NCI-H2081 treated with DMSO at 0.1 percent for 48 hours (cell line): ENCODE measurements at places on chromosomes 3 and 15.

DNA sequence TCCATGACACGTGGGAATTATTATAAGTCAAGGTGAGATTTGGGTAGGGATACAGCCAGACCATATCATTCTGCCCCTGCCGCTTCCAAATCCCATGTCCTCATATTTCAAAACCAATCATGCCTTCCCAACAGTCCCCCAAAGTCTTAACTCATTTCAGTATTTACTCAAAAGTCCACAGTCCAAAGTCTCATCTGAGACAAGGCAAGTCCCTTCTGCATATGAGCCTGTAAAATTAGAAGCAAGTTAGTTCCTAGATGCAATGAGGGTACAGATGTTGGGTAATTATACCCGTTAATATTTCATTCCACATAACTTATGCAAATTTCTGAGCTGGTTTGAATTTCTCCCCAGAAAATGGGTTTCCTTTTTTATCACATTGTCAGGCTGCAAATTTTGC lies 47.7 kb downstream of the RNF111 start:
- no peak for DNase-seq

DNA sequence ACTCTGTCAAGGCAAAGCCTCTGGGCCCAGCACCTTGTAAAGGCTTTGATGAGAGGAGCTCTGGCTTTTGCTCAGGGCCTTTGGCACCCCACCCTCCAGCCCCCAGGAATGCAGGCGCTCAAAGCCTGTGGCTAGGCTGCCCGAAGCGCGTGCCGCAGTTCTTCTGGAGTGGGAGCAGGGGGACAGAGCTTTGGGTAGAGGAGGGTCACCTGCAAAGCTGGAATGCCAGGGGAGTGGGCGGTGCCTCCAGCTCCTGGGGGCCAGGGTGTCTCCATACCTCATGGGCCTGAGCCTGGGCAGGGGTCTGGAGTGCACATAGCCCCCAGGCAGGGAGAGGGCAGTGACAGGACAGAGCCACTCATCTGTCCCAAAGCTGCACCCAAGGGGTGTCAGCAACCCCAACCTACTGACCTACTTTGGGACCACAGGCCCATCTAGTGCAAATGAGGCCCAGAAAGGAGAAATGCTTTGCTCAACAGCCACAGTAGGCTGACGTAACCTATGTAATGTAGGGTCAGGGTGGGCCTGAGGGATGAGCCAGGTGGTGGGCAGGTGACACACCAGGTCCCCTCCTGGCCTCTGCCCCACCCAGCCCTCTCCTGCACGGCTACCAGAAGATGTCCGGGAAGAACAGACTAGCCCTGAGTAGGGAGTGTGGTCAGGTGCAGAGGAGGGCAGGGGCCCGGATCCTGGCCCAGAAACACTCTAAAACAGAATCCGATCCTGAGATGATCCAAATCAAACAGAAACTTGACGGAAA lies 2.2 kb upstream of the CALML4 start:
- DNase-seq = no peak

- DNase-seq = no peak
Observed at GRCh38 chr15:60065951-60066350, 61.8 kb downstream of the FOXB1 start.

GRCh38 chr3:69079269-69080159 lies 651 bp downstream of the UBA3 start:
- no peak for DNase-seq

DNA sequence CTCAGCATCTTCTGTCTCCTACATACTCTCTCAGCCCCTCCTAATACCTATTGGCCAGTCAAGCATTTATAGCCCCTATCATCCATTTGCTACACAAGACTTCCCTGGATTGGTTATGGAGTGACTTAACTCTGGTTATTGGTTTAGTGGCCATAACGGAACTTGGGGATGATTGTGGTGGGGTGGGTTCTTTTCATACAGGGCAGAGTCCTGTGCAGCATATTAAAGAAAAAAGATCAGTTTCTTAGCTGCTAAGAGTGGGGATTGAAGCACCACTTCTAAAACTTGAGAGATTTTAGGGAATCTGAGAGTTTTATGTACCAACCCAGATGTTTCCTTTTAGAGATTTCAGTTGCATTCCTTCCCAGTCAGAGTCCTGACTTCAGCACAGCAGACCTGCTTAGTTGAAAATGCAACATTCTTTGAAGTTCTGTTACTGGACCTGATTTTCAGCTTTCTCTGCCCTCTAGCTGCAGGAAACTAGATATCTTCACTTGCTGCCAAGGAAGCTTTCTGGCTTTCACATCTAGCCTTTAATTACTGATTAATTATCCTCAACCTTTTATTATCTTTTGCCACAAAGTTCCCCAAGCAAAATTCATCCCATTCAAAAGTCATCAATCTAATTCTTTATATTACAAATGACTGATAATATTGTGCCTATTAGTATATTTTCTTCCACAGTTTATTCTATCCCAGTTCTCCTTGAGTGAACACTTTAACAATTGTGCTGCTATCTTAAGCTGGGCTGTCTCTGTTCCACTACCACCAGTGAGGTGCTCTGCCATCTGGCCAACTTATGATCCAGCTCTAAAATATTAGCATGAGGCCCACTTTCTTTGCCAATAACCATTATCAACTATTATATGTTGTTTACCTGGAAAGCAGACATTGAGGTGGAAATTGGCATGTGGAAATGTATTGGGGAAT lies 906.0 kb upstream of the ALCAM start:
- DNase-seq = no peak

DNA sequence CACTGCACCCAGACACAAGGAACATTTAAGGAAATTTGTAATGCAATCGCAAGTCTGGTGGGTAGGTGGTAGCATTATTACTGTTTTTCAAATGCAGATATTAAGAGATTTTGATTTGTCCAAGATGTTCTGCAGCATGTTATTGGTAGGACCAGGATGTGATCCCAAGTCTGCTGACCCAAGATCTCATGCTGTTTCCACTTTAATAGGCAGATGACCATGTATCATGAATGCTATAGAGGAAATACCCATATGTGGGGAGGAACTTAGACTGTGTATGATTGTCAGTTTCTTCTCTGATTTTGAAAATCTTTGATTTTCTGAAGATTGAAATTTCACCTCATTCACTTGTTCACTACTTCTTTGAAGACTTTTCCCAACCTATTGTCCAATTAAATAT lies 28.7 kb downstream of the ATP6V1A start:
- no peak for DNase-seq

GRCh38 chr15:29280514-29280913 lies 10.9 kb upstream of the NSMCE3 start:
- DNase-seq = no peak

DNA sequence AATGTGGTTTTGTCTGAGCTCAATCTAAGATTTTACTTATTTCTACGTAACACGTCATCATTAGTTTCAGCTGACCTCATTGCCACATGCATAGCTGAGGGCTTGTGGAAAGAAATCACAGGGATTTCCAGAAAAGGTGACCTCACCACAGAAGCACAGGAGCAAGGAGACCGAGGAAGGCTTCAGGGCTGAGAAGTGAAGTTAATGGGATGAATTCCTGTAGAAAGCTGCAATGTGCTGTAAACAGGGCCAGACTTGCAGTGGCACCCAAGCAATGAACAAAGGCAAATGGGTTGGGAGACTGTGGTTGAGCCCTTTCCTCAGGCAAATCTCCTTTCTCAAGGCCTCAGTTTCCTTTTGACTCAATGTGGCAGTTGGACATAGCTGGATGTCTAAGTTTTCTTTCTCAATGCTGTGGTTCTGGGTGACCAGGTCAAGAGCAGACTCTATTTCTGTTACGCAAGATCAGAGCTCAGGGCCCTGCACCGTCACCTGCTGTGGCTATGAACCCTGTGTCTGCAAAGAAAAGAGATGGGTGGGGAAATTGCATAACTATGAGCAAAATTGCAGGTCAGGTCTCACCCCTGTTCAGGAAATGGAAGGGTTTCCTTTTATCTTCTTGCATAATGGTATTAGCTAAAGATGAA lies 252.2 kb upstream of the TBL1XR1 start:
- no peak for DNase-seq

- no peak for DNase-seq
Observed at GRCh38 chr15:45521596-45522327, 793 bp downstream of the SLC30A4 start.

DNA sequence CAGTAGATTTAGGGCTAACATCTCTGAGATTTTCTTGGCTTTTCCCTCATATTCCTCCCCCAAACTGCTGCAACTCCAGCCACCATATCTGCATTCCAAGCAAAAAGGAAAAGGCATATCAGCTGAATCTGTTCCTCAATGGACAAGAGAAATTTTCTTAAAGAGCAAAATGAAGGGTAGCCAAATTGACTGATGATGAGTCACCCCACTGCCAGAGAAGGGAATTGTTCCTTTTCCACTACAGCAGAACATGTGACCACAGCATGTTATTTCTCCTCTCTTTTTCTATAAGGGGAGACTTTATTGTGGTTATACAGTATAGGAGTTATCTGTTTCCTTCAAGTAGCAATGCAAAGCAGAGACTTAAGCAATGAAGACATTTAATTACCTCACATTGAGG lies 172.5 kb downstream of the MTHFS start:
- DNase-seq = no peak

DNA sequence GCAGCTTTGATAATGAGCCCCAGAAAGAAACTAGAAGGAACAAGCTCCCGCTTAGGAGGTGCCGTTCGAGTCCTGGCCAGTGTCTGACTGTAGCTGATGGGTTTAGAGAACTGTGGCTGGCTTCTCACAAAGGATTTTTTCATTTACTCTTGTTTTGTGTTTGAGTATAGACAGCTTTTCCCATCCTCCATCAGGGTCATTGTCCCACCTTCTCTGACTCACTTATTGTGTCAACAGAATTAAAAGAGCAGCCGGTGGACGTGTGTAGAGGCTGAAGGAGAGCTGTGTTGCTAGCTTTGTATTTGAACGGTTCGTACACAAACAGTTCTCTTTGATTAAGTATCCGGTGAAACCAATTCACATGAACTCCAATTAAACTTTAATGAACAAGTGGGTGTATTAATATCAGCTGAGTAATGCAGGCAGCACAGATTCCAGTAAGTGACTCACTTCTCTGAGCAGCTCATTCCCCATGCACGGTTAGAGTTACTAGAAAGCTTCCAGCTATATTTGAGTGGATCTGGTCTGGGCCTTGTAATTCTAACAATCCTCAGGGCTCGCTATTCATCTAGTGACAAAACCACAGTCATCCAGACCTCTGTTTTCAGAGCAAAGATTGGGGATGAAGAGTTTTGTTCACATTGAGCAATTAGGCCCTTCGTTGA lies 141.0 kb downstream of the LPP start:
- DNase-seq = no peak
